ENCODE measurements at places on chromosomes 2 and 18. TPM values are rescaled to one million over a fixed set of nuclear protein-coding genes. Genes with fewer than 3 reads are reported as not detected.

Gene BOLA3
- total RNA-seq: 34.7 TPM

Gene RTP5
- total RNA-seq: 0.10 TPM

Gene SLC38A11
- 0.29 TPM for total RNA-seq

- H3K36me3 ChIP-seq: no peaks in the 10 kb centered on the region
- no peak for DNase-seq
- no peaks in the 10 kb centered on the region for H3K4me1 ChIP-seq
- no peak overlapping the region for H3K27ac ChIP-seq
- H3K27me3 ChIP-seq: no peaks in the 10 kb centered on the region
Observed at GRCh38 chr18:10045296-10045891, 131.6 kb downstream of the VAPA start.

DNA sequence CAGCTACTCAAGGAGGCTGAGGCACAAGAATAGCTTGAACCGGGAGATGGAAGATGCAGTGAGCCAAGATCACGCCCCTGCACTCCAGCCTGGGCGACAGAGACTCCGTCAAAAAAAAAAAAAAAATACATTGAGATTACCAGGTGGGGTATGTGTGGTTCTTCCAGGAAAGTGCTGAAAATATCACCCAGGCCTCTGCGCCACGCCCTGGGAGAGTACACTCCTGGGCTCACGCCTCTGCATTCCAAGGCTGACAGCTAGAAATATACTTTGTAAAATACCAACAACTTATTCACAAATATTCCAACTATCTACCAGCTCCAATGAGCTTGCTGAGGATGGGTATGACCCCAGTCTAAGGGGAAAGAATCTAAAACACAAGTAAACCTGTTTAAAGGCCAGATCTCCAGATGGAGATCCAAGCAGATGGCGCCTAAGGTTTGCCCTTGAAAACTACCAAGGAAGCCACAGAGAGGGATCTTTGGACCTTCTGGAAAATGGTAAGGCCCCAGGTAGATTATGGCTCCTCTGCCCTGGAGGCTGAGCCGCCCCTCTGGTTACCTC, 21.6 kb upstream of the B3GNT7 start:
- no peaks in the 10 kb centered on the region for H3K4me1 ChIP-seq
- no peaks in the 10 kb centered on the region for H3K27me3 ChIP-seq
- no peak for DNase-seq
- H3K27ac ChIP-seq: no peak overlapping the region
- no peaks in the 10 kb centered on the region for H3K36me3 ChIP-seq

- H3K27ac ChIP-seq: peak overlapping the region; percentile 45
- peak; percentile 52 for DNase-seq
- no peaks in the 10 kb centered on the region for H3K27me3 ChIP-seq
- H3K36me3 ChIP-seq: no peaks in the 10 kb centered on the region
- no peak overlapping the region for H3K4me3 ChIP-seq
Observed at GRCh38 chr2:204842661-204843485, 297.6 kb downstream of the PARD3B start.

DNA sequence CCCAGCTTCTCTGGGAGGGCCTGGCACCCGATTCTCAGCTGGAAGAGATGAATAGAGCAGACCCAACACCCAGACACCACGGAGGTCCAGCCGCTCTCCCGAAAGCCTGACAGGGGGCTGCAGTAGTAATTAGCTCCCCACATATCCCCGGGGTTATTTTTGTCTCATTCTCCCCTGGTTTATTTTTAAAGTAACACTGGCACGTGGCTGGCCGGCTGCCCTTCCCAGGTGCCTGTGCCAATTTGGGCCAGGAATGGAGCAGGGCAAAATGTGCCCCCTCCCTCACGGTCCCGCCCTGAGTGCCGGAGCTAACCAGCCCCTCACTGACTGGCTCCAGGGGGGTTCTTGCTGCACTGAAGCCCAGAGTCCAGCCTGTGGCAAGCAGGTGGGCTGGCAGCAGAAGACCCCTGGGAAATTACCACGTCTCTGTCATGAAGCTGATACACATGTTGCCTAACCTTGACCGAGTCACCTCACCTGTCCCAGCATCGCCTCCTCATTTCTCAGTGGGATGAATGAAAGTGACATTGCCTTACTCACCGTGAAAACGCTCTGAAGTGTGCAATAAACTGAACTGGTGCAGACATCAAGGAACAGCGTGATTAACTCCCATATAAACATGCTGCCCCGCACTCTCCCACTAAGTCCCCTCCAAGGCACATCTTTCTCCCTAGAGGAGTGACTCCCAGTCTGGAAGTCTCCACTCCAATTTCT, 18.4 kb downstream of the KCNK3 start:
- H3K36me3 ChIP-seq: no peaks in the 10 kb centered on the region
- DNase-seq: no peak
- no peak overlapping the region for H3K4me3 ChIP-seq
- no peaks in the 10 kb centered on the region for H3K4me1 ChIP-seq

DNA sequence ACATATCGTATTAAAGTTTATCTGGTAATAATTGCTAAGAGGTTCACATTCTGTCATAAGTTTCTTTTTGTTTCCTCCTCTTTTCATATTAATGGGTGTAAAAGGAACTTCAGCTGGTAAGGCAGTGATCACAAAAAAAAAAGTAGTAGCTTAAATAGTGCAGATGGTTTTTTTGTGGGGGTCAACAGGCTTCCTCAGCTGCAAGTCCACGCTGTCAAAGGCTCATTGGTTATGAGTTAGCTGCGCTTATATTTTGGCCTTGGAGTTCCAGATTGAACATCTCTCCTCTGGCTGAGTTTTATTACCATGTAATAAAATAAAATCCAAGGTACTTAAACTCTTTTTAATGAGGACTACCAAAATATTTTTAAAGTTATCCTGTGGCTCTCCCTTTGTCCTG, 277.0 kb upstream of the ZEB2 start:
- DNase-seq: peak; percentile 45
- H3K4me1 ChIP-seq: no peaks in the 10 kb centered on the region
- H3K27me3 ChIP-seq: no peaks in the 10 kb centered on the region
- no peaks in the 10 kb centered on the region for H3K36me3 ChIP-seq
- no peak overlapping the region for H3K4me3 ChIP-seq
- H3K27ac ChIP-seq: no peak overlapping the region

All from left lung (tissue), 14 donors.